OCI-M1 (cell line): ENCODE measurements at places on chromosomes 7 and 10.

DNA sequence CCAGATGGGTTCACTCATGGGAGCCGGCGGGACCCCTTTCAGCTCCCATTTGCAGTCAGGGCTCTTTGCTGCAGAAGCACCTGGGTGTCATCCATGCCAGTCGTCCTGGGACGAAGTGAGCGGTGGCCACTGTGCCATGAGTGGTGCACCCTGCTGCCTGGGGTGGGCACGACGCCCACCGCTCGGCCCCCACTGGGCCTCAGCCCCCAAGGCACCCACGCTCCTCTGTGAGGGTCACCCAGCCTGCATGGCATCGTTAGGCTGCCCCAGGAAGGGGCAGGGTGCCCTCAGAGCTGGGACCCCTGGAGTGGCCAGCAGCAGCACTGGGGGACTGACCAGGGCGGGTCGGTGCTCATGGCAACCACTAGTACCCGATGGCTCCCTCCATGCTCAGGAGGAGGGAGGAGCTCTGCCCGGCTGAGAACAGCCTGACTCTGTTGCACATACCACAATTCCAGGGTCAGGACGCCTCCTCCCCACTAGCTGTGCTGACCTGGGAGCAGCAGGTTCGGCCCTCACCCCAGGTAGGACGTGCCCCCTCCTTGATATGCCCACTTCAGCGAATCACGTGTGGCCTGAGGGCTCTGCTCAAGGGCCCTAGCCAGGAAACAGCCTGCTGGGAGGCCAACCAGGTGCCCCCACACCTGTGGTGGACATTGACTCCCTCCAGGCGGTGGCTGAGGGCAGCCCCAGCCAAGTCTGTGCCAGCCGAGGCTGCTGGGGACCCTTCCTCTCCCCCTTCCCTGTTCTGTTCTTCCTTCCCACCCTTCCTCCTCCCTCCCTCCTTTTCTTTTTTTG lies 28.5 kb upstream of the CFAP46 start:
- DNase-seq: no peak

DNA sequence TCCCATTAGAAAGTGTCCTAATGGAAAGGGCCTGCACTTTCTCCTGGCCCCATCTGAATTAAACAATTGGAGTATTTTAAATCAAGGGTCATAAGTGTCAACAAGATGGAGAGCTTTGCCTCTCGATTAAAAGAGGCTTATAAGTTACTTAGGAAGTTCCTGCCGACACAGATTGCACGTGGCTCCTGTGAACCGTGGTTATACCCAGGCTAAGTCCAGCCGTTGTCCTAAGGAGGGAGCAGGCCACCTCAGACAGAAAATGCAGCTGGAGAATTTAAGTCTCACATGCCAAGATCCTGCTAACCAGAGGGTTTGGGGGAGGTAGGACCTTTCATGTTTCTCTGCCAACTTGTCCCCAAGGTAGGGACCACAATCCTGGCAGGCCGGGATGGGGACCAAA lies 626.5 kb upstream of the GALNT17 start:
- DNase-seq: no peak

GRCh38 chr10:92755725-92756124 lies 66.0 kb downstream of the HHEX start:
- no peak for DNase-seq

GRCh38 chr10:123597676-123598075 lies 68.5 kb upstream of the GPR26 start:
- DNase-seq: no peak

DNA sequence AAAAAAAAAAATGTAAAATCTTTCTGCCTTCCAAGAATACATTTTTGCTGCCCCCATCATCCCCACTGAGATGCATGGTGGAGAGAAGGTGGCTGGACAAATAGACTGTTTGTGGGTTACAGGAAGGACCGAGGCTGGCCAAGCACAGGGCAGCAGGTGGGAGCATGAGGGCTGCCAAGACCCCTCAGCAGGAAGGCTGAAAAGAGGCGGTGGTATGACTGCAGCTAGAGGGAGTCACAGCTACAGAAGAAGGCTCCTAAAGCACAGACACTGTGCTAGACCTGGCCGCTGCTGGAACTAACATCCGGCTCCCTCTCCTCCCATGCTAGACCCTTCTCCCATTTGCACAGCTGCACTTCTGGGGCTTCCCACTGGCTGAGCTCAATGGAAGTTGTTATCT lies 289.6 kb downstream of the TCERG1L start:
- no peak for DNase-seq

GRCh38 chr7:111261496-111261895 lies 170.6 kb downstream of the LRRN3 start:
- DNase-seq: no peak

GRCh38 chr10:95133997-95134396 lies 60.0 kb upstream of the ACSM6 start:
- peak; percentile 38 for DNase-seq

- DNase-seq: no peak
Observed at GRCh38 chr10:21048068-21048467, 151.0 kb upstream of the NEBL start.
